Stimulated activated CD8-positive, alpha-beta memory T cell treated with anti-CD3 and anti-CD28 coated beads, Interleukin-4, amount 100 ng/mL, for 4 hours (primary cell): ENCODE measurements at places on chromosomes 1 and 21.

- no peak for DNase-seq
Measured at GRCh38 chr1:177133977-177134538, 30.5 kb downstream of the ASTN1 start.

- no peak for DNase-seq
Measured at GRCh38 chr1:116471241-116471640, 98.2 kb downstream of the ATP1A1 start.

DNA sequence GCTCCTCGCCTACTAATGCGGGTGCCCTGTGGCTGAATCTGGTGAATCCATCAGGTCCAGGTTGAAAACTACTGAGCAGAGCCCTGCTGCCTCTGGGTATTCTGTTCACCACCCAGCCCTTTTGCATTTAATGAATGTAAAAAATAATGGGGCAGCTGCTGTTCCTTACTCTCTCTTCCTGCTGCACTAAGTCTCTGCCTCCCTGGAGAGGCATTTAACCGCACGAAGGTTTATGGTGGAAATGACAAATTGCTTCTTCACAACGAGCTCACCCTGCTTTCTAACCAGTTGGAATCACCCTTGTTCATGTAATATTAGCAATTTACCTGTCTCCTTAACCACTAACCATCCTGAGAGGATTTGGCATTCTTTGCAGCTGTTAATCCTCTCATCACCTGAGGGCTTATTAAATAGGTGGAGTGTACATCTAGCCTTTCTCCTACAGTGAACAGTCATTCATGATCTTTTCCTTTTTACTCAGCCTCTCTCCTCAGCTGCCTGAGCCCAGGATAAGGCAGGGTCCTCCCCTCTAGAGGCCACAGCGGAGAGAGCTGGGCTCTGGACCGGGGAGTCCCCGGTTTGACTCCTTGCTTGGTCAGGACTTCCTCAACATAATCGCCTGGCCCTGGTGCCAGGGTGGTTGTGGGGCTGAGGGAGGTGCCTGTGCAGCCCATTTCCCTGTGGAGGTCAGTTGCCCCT lies 97.6 kb downstream of the NOS1AP start:
- no peak for DNase-seq

DNA sequence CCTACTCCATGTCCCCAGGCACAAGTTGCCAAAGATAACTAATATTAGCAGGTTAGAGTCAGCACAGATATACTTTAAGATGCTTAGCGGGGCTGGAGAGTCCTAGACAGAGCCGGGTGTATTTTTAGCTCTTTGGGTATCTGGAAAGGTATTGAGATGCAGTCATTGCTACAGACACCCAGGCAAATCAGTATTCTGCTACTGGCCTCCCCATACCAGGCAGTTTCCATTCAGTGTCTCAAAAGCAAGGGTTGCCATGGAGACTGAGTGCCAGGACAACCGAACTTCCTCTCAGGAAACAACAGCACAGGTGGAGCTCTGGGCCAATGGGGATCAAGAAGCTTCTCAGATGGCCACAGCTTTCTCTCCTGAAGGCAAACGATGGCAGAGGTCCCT lies 45.3 kb downstream of the KCNC4 start:
- DNase-seq: no peak
